ENCODE measurements at places on chromosomes 12 and 14.

DNA sequence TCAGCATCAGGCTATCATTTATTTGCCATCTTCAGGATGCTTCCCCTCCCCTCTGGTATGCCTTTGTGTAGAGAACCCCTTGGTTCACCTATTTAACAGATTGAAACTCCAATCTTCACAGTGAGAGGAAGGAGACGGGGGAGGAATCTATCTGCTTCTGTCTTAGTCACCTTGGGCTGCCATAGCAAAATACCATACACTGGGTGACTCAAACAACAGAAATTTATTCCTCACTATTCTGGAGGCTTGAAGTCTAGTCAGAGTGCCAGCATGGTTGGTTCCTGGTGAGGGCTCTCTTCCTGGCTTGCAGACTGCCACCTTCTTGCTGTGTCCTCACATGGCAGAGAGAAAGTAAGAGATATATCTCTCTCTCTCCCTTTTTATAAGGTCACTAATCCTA is 13.5 kb upstream of the EML1 start:
- no peak for DNase-seq

- DNase-seq, result no peak
Measured at GRCh38 chr14:36333119-36333518, 12.7 kb upstream of the MBIP start.

DNA sequence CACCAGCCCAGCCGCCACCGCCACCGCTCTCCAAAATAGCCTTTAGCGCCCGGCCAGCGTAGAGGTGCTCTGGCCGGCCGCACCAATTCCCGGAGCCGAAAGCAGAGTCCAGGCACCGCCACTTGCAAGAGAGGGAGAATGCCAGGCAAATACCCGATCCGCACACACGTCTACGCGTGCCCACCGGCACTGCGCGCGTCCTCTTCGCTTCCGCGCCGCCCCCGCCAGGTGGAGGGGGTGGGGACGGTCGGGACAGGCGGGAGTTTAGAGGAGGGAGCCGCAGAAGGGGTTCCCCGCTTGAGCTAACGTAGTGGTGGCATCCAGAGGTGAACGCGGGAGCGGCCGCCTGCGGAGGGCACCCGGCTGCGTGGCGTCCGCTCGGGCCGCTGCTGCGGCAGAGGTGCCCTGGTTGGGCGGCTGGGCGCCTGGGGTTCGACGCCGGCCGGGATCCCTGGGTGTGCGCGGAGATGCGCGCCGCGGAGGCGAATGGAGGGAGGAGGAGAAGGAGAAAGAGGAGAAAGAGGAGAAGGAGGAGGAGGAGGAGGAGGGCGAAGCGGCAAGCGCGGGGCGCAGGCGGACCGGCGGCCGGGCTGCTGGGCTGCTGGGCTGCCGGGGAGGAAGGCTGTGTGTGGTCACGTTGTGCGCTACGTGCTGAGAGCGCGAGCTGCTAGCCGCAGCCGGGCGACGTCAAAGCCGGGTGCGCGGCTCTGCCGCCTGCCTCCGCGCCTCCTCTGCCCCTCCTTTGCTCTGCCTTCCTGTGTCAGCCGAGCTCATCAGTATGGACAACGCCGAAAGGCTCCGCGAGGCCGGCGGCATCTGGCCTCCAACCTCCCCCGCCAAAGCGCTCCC is at the start of gene MDGA2:
MDGA2 (minus strand) TSS at position 140 of the 849 bp plus-strand sequence.
- DNase-seq, result no peak

DNA sequence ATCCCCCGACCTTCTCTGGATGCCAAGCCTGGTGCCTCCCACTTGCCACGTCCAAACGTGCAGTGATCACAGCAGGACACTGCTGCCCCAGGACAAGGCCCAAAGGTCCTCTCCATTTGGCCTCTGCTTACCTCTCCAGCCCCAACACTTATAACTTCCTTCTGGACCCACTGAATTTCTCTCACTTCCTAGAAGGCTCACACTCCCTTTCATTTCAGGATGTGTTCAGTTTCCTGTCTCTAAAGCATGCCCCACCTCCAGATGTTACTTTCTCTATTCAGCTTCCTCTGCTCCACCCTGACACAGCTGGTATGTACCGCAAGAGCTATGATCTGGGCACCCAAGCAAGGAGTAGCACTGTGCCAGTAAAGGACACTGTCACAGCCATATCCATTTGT is 33.0 kb downstream of the CDKL1 start:
- DNase-seq, result no peak

GRCh38 chr12:106197906-106198623 is 49.8 kb downstream of the CKAP4 start:
- no peak for DNase-seq

DNA sequence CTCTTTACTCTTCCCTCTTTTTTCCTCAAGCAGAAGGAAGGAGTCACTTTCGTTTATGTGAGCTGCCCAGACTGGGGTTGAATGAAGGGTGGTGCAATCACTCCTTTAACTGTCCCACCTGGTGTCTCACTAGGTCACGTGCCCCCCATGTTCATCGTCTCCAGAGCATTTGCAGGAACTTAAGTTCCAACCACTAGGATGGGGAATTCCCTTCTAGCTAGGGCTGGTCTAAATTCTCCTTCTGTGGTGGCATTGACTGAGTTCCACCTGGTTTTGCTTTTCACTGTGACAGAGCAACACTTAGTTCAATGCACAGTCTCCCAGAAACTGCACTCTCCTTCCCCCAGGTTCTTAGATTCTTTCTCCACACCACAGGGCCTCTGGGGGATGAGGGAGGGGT is 9.5 kb downstream of the FANCM start:
- DNase-seq, result no peak

DNA sequence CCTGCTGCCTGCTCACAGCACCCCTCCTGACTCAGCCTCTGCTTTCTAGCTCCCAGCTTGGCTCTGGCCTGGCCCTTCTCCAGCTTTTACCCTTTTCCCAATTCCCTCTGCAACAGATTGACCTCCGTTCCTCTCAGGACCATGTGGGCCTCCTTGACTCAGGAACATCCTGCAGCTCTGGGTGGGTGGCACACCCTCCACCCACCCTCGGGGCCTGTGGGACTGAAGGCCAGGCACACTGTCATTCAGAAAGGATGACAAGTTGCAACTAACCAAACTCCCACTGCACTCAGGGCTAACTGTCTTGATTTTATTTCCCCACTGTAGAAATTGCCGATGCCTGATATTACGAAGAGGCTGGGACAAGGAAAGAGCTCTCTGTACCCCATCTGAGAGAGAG is 59.4 kb downstream of the HELB start:
- peak; percentile 42 for DNase-seq

GRCh38 chr12:3752096-3752709 is 706 bp downstream of the CRACR2A start:
- DNase-seq, result peak; percentile 56

DNA sequence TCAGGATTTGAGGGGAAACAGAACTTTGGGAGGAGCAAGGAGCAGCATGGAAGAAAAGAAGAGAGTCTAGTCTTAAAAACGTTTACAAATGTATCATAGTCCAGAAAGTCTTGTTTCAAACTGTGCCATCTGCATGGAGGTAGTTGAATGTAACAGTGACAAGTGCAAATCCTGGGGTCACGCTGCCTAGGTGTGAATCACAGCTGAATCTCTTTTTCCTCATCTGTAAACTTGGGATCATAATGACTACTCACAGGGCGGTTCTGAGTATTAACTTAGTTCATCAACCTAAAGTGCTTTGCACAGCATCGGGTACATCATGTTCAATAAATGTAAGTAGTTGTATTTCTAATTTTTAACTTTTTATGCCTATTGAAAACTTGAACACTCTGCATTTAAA is 208.5 kb downstream of the CHST11 start:
- DNase-seq, result no peak

GRCh38 chr12:121005346-121005815 is 10.9 kb downstream of the C12orf43 start:
- no peak for DNase-seq

- no peak for DNase-seq
Measured at GRCh38 chr14:32263939-32264567, 61.0 kb upstream of the RNU6-8 start.

DNA sequence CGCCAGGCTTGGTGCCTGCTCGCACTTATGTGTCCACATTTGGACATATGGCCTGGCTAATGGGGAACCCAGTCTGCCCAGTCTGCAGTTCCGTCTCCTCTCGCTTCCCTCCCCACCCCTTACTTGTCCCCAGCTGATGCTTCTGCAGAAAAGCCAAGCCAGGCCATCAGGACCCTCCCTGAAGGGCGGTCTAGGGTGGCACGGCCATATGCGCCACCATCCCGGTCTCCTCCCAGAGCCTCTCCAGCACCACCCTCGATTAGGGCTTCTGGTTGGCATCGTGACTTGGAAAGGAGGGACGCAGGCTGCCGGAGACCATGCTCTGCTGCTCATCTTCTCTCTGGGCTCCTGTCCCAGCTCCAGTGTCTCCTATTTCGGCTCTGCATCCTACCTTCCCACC is 54.6 kb downstream of the CALM1 start:
- DNase-seq, result no peak

DNA sequence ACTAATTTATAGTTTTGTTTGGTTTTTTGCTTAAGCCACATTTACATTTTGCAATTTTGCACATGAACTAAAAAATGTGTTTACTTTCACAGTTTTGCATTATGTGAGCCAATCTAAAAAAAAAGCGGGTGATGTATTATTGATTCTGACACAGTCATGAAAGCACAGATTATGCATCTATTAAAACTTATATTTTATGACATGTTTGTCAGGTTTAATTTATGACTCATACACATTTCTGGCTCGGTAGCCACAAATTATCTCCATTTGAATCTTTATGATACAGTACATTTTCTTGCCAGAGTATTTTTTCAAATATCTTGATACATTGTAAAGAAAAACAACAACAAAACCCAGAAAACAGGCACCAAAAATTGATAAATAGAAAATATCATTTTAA is 280.4 kb upstream of the GRIP1 start:
- DNase-seq, result no peak

DNA sequence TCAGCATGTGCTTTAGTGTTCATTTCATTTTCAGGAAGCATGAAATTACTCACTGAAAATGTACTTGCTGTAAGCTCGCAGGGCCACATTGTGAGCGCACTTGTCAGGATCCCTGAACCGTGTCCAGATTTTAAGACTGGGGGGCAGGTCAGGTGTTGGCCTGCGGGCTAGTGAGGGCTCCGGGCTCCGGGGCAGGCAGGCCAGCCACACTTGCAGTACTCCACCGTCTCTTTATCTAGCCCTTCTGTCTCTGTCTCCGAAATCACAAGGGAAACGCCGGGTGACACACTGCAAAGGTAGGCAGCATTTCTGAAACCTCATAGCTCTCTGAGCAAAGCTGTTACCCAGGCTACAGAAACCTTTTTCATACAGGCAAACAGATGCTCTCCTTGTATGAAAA is 98.7 kb downstream of the EML1 start:
- no peak for DNase-seq

- no peak for DNase-seq
Measured at GRCh38 chr14:51327376-51327775, 87.3 kb downstream of the TMX1 start.

- DNase-seq, result no peak
Measured at GRCh38 chr14:67228325-67228984, 12.8 kb upstream of the PALS1 start.

DNA sequence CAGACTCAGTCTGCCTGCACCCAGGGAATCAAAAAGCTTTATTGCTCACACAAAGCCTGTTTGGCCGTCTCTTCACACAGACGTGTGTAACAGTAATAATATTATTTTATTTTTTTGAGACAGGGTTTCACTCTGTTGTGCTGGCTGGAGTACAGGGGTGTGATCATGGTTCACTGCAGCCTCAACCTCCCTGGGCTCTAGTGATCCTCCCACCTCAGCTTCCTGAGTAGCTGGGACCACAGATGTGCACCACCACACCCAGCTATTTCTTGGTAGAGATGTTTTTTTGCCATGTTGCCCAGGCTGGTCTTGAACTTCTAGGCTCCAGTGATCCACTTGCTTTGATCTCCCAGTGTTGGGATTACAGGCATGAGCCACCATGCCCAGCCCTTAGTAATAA is 88.4 kb upstream of the DCD start:
- DNase-seq, result no peak

DNA sequence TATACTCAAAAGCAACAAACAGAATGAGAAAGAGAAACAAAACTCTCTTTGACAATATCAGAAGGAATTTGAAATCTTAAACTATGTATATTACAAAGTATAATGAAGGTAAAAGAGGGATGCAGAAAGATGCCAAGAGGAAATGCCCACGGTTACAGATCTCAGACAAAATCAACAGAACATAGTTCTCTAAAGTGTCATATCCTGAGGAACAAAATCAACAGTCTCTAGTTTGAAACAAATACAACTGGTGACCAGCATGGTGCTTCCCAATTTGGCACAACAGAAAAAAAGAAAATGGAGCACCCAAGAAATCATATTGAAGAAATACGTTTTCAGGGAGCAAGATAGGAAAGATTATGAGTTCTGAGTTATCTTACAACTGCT is 116.5 kb downstream of the METTL25 start:
- DNase-seq, result no peak

DNA sequence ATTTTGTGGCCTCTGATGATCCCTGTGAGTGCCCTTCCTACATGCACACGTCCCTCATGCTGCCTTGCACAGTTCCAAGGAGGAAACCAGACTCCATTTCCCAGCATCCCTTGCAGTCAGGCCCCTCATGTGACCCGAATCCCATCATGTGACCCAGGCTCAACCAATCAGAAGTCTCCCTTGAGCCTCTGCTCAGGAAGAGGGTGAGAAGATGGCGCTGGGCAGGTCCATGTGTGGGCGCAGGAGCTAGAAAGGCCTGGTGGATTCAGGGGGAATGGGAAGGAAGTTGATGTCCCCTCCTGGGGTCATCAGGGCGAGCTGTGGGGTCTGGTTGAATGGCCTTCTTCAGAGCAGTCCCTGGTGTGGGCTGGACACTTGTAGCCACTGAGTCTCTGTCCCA is 240.5 kb downstream of the ADGRD1 start:
- DNase-seq, result peak; percentile 25

DNA sequence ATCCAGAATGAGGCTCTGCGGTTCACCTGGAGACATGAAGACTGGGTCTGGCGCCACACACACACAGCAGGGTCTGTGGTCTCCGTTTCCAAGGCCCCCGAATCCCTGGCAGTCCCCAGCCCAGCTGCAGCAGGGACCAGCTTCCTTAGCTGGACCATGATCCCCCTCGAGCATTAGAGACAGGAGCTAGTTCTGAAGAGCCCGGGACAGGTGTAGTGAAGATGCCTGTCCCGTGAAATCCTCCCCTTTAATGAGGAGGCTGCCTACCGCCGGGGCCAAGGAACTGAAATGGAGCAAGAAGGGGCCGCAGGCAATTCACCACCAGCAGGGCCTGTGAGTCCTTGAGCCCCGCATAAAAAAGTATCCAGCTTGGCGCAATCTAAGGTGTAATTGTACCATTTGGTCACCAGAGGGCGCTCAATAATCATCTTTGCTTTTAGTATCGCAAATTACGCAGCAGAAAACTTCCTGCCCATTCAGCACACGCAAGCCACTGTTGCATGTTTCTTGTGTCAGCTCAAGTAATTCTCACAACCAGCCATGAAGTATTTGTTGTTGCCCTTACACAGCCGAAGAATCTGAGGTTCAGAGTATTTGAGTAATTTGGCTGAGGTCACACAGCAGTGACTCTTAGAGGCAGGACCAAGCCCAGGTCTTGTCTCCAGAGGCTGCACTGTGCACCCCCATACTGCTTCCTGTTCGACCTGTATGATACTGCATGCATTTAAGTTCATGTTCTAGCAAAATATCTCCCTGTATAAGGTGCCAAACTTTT is 54.3 kb upstream of the PPP2R5C start:
- peak; percentile 83 for DNase-seq

- no peak for DNase-seq
Measured at GRCh38 chr12:111166779-111167540, 201.9 kb downstream of the PHETA1 start.

- no peak for DNase-seq
Measured at GRCh38 chr12:12909228-12909994, 18.0 kb downstream of the GPRC5A start.
